Tibial nerve (tissue), 4 donors: ENCODE measurements at places on chromosomes 6 and 20. TPM values are rescaled to one million over a fixed set of nuclear protein-coding genes. Genes with fewer than 3 reads are reported as not detected.

DNA sequence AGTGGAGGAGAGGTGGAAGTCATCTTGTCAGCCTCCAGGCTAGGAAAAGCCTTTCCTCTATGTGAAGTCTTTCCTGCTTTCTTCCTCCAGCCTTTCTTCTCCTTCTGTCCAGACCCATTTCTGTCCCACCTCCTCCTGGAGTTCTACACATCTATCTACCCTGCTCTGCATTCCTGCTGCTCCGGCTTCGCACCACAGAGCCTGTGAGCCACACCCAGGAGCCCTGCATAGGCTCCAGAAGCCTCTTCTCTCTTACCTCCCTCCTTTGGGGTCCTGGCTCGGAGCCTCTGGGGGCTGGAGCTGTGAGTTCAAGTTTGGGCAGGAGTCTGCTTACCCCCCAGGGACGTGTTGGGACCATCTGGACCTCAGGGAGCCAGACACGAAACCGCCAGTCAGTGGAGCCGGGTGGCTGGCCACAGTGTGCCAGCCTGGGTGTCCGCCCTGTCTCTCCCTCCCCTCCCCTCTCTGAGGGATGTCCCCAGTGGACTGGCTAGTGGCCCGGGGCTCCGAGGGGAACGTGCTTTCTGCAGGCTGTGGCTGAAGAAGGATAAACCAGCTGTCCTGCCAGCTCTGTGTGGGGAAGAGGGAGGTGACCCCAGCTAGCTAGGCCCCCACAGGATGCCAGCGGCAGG is 99.2 kb downstream of the VEGFA start:
- no peak for DNase-seq

- DNase-seq = no peak
Observed at GRCh38 chr6:121008553-121008952, 325.7 kb downstream of the TBC1D32 start.

DNA sequence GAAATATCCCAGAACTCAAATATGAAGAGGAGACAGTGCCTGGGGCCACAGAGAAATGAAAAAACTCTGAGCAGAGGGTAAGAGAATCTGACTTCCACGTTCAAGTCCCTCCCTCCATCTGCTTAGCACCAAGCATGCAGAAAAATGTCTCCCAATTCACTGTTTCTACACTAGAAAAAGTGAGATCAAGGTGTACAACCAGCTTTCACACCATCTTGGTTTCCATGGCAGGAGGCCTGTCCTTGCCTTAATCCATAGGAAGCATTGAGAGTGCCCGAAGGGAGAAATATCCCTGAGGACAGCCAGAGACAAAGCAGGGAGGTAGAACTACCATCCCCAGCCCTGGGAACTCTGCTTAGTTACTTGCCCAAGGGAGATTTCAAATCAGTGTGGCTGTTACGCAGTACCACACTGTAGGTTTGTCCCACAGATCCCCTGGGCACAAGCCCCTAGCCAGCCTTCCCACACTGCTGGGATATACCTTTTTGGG is 82.9 kb downstream of the SCML4 start:
- no peak for DNase-seq

Gene RSPO3
- total RNA-seq = 10.2 TPM

DNA sequence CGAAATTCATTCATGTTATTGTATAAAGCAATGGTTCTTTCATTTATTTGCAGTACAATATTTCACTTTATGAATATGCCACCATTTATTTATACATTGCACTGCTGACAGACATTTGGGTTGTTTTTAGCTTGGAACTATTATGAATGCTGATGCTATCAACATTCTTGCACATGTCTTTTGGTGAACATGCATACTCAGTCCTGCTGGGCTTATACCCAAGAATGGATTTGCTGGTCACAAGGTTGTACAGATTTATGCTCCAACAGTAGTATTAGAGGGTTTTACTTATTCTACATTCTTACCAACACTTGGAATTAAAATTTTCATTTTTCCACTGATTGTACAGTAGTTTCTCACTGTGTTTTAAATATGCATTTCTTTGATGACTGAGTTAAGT is 126.2 kb downstream of the PTPRK start:
- no peak for DNase-seq

Gene CAGE1
- total RNA-seq = not detected

Gene SYCP2L
- 3.7 TPM for total RNA-seq

Gene CGA
- total RNA-seq = not detected

Gene IBTK
- total RNA-seq = 26.9 TPM

Gene ZKSCAN4
- total RNA-seq = 3.5 TPM

Gene IL17A
- total RNA-seq = not detected

DNA sequence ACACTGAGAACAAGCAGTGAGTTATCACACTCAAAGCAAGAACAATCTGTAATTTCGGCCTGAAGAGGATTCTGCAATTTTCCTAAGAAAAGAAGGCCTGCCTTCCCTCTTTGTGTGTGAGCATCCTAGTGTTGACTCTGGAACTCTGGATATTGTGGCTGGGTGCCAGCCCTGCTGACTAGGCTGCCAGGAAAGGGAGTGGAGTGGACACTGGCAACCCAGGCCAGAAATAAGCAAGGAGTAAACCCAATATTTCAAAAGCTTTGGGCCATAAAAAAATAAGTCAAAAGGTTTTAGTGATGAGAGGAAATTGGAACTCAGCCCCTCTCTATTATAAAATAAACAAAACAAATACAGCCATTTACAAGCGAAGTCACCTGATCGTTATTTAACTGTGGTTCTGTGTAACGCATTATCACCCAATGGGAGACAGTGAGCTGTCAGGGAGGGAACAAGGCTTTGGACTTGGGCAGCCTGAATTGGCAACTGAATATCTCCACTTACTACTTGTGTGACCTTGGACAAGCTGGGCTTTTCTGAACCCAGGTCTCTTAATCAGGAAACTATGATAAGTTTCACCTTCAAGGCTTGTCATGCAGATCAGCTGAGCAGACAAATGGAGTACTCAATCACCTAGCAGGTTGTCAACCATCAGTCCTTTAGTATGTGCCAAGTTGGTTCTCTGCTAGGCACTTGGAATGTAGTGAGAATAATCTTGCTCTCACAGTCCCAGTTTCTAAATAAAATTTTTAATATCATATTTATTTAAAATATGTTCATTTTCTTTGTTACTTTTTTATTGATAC is 196.2 kb downstream of the PAX1 start:
- DNase-seq = peak; percentile 89

Gene GMPR
- total RNA-seq = 14.1 TPM

Gene CTCFL
- total RNA-seq = not detected

Gene AKAP7
- total RNA-seq = 5.1 TPM

DNA sequence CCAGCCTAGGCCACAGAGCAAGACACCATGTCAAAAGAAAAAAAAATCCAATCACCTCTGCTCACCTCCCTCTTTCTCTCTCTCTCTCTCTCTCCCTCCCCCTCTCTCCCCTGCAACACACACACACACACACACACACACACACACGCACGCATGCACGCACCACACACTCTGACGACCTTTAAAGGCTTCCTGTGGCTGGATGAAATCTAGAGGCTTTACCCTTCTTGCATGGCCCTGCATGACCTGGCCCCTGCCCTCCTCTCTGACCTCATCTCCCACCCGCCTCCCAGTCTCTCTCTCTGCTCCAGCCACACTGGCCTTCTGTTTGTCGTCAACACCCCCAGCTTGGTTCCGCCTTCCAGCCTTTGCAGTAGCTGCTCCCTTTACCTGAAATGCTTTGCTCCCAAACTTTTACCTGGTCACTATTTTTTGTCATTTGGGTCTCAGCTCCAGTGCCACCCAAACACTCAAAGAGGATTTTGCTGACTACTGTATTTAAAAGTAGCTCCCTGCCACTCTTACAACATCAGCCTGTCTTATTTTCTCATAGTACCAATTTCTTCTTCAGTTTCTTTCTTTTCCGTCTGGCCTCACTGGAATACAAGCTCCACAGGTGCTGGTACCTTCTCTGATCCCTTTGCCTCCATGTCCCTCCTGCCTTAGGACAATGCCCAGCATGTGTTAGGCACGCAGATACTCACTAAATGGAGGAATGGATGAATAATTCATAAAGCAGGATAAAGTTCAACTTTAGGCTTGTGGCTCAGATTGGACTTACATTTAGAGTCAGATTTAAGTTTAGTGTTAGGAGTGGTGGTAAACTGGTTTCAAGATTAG is 4.3 kb upstream of the LTA start:
- DNase-seq = no peak

GRCh38 chr6:125078602-125079321 is 74.8 kb upstream of the TPD52L1 start:
- no peak for DNase-seq

Gene COL11A2
- total RNA-seq = 1.5 TPM

Gene LAMA4
- 426 TPM for total RNA-seq

- no peak for DNase-seq
Observed at GRCh38 chr20:62711703-62712101, 3.1 kb downstream of the NTSR1 start.

DNA sequence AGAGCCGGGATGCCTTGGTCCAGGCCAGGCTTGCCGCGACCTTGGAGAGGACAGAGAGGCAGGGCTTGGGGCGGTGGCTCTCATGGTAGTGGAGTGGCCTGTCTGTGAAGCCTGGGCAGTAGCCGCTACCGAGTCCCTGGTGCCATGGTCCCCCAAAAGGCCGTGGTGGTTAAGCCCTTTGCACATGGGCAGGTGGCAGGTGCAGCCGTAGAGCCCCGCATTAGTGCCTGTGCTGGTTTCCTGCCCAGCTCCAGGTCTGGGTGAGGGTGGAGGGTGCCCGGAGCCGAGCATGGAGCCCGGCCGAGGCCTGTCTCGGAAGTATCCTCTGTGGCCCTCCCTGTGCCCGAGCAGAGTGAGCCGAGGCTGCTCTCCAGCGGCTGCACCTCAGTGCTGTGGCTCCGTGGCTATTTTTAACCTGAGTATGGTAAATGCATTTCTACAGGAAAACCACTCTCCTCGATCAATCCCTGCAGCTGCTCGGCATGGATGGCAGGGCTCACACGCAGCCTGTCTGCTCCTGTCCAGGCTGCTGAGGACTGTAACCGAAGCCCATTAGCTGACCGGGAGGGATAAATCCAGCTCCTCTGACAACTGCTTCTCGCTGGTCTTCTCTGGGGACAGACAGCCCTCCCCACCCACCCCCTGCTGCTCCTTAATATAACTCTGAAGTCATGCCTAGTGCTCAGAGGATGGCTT is 36.3 kb upstream of the GATA5 start:
- no peak for DNase-seq

DNA sequence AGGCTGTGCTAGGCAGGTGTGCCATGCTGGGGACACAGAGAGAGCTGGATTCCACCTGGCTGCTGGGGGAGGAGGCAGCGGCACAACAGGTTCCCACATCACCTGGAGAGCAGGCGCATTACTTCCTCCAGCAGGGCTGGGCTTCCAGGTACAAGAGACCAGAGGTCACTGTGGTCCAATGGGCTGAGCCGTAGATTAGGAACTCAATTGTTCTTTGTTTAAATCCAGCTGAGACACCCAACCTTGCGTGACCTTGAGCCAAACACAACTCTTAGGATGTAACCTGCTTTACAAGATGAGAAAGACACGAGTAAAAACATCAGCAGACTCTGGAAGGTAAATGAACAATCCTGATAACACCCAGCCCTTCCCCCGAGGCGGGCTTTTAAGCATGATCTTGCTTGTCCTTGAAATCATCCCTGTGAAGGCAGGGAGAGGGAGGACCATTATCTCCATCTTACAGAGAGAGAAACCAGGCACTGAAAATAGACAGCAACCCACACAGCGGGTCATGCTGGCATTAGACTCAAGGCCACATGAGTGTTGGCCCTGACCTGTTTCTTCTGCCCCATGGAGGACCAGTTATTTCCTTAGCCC is 216.5 kb upstream of the RREB1 start:
- DNase-seq = no peak
